ENCODE measurements at places on chromosomes 3 and 15.

GRCh38 chr3:29757054-29757777 lies 476.3 kb downstream of the RBMS3 start:
- DNase-seq, result no peak

DNA sequence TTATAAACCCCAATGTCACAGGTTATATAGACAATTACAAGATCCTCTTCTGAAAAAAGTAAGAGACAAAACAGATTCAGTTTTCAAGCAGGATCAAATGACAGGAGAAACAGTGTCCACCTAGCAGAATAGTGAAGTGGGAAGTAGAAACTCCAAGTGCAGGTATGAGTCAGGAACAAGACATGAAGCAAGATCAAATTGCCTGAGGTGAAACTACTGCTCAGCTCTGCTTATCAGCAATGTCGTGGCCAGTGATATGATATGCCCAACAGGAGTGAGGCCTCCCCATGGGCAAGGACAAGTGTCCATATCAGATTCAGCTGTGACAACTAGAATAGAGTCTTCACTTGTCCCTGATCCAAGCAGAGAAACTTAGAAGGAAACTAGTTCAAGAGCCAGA lies 100.0 kb downstream of the ZMAT3 start:
- DNase-seq, result no peak

GRCh38 chr15:67134067-67134838 lies 68.9 kb downstream of the SMAD3 start:
- peak; percentile 52 for DNase-seq

GRCh38 chr3:50549226-50549625 lies 18.3 kb downstream of the C3orf18 start:
- no peak for DNase-seq

- no peak for DNase-seq
Measured at GRCh38 chr3:89380016-89380415, 272.6 kb downstream of the EPHA3 start.

DNA sequence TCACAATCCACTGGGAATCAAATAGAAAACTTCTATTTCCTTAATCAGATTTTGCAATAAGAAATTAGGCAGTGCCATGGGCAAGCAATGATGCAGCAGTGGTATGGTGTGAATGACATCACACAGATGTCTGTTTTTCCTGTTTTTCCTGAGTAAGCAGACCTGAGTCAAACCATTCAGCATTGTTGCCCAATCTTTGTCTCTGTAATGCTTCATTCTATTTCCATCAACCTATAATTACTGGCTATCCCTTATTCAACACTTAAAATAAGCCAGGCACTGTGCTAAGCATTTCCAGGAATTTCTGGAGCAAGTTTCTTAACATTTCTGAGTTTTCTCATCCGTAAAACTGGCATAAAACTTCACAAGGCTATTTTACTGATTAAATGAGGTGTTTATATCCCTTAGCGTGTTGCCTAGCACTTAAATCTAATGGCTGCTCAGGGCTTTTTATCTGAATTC lies 11.3 kb upstream of the OXSR1 start:
- DNase-seq, result no peak

- DNase-seq, result no peak
Measured at GRCh38 chr3:160126761-160127160, 98.5 kb upstream of the C3orf80 start.

GRCh38 chr3:41176596-41176995 lies 22.7 kb upstream of the CTNNB1 start:
- no peak for DNase-seq

DNA sequence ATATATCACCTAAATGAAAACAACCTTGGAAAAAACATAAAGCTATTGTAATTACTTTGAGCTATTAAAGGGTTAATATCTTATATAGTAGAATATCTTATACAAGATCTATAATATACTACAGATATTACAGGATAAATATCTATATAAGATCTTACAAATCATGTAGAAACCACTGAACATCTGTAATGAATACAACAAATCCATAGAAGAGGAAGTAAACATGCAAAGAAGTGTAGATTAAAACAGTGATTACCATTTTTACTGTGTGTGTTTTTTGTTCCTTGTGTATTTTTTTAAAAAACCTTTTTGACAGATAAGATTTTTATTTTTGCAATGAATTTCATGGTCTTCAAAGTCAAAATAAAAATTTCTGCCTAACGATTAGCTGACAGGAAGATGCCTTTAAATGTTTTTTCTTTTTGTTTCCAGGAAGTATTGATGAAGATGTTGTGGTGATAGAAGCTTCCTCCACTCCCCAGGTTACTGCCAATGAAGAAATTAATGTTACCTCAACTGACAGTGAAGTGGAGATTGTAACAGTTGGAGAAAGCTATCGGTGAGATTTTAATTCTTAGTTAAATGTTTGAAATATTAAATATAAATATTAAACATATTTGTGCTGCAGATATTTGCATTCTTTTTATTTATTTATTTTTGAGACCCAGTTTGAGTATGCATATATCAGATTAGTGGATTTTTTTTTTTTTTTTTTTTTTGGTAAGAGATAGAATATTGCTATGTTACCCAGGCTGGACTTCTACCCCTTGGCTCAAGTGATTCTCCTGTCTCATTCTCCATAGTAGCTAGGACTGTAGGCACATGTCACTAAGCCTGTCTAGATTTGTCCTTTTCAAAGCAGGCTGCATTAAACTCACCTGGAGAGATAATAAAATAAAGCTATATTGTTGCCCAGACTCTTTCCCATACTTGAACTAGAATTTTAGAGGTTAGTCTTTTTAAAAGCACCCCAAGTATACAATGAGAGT lies 52.8 kb upstream of the CCNB2 start:
- DNase-seq, result no peak

GRCh38 chr15:90592131-90592881 lies 62.6 kb downstream of the CRTC3 start:
- no peak for DNase-seq

DNA sequence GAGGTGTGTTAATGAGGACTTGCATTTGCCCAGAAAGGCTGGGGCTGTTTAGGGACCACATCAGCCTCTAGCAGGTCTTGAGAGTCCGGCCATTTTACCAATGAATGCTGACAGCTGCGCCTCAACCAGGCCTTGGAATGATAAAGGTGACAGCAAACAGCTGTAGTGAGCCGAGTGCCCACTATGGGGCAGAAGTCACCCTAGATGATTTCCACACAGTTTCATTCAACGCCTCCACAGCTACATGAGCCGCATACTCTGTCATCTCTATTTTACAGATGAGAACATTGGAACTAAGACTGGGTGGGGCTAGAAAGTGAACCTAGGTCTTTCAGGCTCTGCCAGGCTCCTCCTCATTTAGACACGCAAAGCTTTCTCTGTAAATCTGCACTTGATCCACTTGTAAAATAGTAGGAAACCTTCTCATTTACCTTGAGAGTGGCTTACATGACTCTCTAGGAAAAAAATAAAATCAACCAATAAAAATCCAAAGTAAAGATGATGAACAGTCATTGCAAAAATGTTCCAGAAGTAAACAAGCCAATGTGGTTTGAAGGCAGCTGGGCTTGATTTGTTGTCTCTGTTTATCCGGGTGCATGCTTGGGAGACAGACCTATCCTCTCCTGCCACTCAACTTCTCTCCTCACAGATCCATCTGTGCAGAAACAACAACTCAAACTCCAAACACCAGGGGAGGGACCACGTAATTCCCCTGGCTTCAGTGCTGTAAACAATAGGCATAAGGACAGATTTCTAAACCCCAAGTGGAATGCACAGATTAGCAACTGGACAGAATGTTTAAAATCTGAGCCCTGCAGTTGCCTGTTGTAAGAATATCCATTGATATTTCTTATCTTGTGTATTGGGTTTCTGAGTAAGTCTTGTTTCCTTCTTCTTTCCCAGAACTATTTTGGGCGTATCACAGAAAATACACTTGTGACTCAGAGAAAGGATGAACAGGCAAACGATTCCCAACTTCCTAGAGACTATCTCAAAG lies 31.5 kb upstream of the LDHAL6B start:
- DNase-seq, result no peak

DNA sequence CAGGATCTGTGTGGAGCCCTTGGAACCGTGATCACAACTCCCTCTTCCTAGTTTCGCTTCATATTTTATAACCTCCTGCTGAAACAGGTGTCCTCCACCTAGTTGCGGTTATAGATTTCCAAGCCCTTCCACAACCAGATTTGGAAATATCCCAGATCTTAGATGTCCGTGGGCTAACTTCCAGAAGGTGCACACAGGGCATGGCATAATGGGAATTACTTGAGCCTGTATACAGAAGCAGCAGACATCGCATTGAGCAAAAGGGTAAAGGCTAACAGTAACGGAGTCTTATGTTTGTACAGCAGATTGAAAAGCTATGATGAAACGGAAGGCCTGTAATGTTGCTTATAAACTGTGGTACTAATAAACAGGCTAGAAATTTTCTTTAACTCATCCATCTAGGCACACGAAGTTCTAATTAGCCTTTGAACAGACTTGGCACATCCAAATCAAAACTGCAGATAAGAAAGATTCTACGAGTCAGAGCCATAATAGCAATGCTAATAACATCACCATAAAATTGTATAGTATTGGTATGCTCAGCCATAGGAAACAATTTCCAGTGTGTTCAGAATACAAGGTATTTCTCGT lies 1.2 kb upstream of the USF3 start:
- DNase-seq, result no peak

DNA sequence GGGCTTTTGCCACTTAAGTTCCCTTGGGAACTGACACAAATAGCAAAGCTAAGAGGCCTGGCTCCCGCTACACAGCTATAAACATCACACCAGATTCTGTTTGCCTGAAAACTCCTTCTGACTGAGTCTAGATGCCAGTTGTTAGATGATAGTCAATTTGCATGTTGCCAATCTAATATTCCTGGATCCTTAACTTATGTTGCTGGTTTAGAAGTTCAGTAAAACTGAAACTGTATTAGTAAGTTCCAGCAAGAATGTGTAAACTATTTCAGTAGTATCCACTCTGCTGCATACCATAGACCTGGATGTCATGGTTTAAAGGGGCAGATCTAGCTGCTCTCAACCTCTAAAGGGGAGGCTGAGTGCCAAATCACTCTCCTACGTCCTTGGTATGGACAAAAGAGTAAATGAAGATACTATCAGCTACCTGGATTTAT lies 27.1 kb upstream of the LACTB start:
- no peak for DNase-seq

- no peak for DNase-seq
Measured at GRCh38 chr15:26739791-26740190, 33.1 kb downstream of the GABRB3 start.

GRCh38 chr3:67858492-67858891 lies 204.1 kb upstream of the SUCLG2 start:
- no peak for DNase-seq

DNA sequence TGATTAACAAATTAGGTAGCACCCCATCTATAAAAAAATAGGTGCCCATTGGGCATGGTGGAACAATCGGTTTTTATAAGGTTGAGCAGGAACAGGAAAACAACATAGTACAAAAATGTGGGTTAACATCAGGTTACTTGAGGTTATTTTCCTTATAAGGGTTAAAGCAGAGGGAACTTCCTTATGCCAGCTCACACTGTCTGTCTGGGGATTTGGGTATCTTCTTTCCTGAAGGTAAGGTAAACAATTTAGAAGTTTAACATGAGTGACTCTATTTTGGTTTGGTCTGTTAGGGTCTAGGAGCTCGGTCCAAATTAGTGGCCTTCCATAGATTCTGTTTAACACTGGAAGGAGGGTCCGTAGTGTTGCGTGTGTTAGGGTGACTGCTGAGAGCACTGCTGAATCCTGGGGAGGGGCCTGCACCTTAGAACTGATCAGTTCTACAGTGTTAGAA lies 14.7 kb downstream of the CHD2 start:
- DNase-seq, result no peak

DNA sequence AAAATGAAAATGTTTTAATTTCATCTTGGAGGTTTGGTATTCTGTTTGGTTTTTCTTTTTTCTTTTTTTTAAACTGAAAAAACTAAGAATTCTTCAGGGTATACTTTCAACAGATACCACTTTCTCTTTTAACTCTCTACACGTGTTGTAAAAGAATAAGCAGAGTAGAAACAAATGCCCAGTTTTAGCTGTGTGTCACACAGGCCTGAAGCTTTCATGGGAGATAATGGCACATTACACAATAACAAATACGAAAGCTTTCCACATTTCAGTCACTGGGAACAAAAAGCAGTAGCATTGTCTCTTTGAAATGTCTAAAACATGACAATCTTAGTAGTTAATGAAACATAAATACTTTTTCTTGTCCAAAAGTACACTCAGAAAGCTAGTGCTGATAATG lies 818.5 kb downstream of the TBL1XR1 start:
- no peak for DNase-seq

DNA sequence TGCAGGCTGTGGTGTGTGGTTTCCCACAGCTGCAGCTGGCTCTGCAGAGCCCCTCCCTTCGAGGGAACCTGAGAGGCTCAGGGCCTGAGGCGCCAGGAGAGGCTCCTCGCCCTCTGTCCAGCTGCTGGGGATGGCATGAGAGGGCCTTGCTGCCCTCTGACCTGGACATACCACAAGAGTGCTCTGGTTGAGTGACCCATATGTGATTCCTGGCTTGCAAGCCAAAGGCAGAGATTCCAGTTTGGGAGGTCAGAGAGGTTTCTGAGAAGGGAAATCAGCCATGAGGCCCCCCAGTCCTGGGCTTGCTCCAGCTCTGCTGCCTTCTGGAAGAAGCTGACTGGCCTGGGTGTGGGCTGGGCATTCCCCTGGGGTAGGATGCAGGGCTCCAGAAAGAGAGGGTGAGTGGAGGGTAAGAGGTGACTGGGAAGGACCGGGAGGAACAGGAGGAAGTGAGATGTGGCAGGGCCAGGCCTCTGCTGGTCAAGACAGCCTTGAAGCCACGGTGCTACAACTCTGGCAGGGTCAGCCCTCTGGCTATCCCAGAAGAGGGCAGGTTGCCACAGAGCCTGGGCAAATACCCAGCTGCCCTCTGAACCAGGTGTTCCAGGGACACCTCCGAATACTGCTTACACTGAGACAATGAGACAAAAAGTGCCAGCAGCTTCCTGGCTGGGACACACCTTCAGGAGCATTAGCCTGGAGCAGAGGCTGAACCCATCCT lies 16.0 kb upstream of the SRP14 start:
- no peak for DNase-seq

- DNase-seq, result no peak
Measured at GRCh38 chr3:42707620-42708355, 5.2 kb upstream of the HHATL start.

DNA sequence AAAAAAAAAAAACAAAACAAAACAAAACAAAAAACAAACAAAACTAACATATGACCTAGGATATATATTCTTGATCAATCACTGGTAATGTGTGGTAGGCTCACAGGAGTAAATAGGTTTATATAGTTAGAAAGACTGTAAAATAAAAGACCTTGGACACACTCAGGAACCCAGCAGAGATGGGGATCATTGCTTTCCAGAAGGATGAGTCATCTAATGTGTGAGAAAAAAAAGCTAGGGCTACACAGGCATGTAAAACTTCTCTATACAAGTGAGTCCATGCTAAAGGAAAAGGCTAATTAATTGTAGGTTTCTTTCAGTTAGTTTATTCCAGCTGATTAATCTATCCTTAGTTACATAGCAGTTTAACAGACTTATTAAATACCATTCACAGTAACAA lies 710.3 kb upstream of the ARPP21 start:
- DNase-seq, result no peak

DNA sequence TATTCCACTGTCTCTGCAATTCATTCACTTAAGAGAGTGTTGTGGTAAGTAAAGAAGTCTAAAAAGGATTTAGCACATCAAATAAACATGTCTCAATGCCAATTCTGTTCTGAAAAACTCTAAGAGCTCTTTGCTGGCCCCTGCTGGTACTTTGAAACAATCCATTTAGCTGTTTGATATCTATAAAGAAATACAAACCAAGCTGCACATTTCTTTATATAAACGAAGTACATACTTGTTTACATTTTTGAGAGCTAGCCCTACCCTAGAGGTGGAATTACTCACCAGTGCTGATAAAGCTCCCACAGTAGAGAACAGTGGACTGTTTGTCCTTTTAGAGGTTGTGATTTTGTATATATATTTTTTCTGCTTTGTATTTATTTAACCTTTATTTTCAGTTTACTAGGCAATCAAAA lies 75.5 kb downstream of the NEDD4 start:
- no peak for DNase-seq

All from activated CD8-positive, alpha-beta memory T cell treated with anti-CD3 and anti-CD28 coated beads for 1 hour (primary cell).